Stimulated activated CD8-positive, alpha-beta memory T cell treated with anti-CD3 and anti-CD28 coated beads, Interleukin-2, amount 100 ng/mL, for 48 hours (primary cell): ENCODE measurements at places on chromosomes 1 and 21.

- no peak for DNase-seq
Observed at GRCh38 chr1:14263671-14264070, 334.8 kb upstream of the KAZN start.

DNA sequence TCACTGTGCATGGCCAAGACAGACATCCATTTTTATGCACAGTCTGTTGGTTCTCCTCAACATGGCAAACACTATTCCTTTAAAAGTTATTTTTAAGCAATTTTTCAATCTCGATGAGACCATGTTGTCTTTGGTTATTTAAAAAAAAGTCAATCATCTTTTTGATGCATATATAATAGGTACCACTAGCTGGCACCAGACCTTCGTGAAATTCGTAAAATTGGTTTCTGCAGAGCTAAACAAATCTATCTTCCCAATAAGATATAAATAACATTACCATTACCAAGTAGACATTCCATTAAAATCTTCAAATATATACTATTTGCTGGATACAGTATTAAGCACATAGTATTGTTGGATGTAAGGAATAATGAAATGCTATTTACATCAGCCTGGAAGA lies 220.0 kb upstream of the GREM2 start:
- DNase-seq = no peak

DNA sequence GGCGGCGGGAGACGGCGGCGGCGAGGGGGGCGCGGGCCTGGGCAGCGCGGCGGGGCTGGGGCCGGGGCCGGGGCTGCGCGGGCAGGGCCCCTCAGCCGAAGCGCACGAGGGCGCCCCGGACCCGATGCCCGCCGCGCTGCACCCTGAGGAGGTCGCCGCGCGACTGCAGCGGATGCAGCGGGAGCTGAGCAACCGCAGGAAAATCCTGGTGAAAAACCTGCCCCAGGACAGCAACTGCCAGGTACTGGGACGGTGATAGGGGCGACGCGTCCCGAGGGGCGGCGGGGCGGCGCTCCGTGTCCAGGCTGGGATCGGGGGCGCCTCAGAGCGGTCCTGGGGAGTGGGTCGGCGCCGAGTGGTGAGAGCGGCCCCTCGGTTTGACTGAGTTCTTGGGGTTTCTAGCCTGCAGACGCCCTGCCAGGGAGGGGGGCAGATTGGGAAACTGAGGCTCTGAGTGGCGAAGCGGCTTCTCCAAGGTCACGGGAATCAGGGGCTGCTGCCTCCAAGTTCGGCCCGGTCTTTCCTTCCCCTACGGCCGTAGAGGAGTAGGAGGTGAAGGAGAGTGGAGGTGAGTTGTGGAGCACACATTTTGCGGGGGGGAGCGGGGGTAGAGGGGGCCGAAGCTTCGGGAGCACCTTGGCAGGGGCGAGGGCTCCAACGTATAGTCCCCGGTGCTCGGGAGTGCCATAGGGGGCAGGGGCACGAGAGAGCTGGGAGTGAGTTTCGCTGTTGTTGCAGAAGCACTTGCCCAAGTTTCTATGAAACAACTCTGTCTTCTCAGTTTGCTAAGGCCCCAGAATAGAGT lies 508 bp downstream of the RAVER2 start:
- no peak for DNase-seq

DNA sequence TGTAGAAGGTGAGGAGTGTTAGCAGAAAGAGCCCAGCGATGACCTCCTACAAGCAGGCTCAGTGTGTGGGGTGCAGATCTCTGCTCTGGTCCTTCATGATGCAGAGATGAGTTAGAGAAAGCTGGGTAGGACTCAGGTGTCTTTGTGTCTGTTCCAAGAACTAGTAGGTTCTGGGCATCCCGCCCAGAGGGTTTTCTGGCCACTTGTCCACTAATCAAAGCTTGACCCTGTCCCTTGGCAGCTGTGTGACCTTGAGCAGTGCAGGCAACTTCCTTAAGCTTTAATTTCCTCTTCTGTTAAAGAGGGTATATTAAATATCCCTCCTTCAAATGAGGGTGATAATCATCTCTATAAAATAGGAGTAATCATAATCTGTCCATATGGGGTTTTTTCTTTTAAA lies 54.7 kb upstream of the WNT4 start:
- DNase-seq = no peak

GRCh38 chr1:116168277-116169032 lies 57.3 kb downstream of the MAB21L3 start:
- DNase-seq = peak; percentile 78

- DNase-seq = no peak
Observed at GRCh38 chr1:2112280-2112701, 62.1 kb downstream of the PRKCZ start.

GRCh38 chr1:220500372-220500771 lies 27.6 kb upstream of the MARK1 start:
- no peak for DNase-seq

DNA sequence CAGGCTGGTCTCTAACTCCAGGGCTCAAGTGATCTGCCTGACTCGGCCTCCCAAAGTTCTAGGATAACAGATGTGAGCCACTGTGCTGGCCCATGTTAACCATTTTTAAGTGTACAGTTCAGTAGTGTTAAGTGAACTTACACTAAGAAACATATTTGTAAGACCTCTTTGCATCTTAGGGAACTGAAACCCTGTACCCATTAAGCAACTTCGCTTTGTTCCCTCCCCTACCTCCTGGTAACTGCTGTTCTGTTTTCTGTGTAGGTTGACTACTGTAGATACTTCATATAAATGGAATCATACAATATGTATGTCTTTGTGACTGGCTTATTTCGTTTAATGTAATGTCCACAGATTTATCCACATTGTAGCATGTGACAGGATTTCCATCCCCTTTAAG lies 11.0 kb downstream of the NUDC start:
- DNase-seq = no peak

- DNase-seq = peak; percentile 47
Observed at GRCh38 chr1:6260961-6261614, at the start of gene GPR153. GPR153 (minus strand) TSS chr1:6261098; CDS start chr1:6254905, 6,193 bp downstream.

DNA sequence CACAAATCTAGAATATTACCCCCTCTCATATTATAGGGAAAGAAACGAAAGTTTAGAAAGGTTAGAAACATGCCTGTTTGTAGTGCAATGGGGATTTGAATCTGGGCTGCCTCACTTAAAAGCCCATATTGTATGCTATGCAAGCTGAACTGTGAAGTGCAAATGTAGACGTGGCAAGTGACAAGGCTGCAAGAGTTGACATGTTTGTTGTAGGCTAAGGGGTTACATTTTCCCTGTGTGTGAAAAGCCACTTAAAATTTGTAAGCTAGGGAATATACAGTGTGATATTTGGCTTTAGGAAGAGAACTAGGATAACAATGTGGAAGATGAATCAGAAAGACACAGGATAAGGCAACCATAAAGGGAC lies 29.0 kb downstream of the WDR26 start:
- no peak for DNase-seq

DNA sequence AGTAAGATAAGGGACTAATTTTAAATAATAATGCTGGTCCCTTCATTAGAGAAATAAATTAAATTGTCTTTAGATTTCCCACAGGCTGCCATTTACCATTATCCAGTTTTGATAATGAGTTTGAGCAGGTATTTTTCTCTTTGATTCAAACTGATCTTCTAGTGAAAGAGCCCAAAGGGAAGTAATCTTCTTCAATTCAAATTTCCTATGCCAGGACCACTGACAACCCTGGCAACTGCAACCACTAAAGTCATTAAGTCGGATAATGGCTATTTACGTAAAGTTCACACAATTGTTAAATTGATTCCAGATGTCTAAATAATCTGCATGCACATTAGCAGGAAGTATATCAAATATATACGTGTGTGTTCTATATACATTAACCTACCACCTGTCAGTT lies 399.3 kb downstream of the PTPRC start:
- no peak for DNase-seq

DNA sequence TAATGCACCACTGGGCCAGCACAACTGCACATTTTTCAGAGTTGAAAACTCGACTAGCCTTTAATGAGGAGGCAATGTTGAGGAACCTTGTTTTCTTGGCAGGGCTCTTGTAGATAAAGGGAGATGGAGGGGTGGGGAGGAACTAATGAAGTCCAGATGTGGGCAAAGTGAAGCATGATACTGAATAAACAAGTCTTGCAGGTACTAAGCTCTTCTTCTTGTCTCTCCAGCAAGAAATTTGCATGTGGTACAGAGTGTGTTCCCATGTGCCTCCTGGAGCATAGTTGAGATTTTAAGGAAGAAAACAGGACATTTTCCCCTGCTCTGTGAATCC lies 47.0 kb downstream of the PLPP3 start:
- no peak for DNase-seq

- no peak for DNase-seq
Observed at GRCh38 chr1:86757272-86757984, 53.1 kb downstream of the SH3GLB1 start.

GRCh38 chr1:227941509-227942020 lies 6.2 kb downstream of the WNT9A start:
- DNase-seq = no peak

- no peak for DNase-seq
Observed at GRCh38 chr1:42845866-42846256, 552 bp upstream of the ZNF691 start.

DNA sequence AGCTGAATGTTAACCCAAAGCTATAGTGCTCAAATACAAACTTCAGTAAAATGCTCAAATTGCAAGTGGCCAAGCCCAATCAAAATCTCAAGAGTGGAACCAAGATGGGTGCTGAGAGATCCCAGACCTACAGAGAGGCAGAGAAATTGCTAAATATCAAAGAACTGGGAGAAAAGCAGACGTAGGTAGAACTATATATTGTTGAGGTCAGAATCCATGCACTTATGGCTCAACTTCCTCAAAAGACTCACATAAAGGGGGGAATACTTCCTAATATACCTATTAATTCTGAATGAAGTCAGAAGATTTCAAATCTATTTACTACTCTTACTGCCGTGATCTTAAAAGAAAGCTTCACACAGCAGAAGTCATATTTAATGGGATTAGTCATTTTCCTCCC lies 65.2 kb downstream of the PUM1 start:
- DNase-seq = no peak

GRCh38 chr1:53362851-53363642 lies 35.2 kb upstream of the LRP8 start:
- DNase-seq = no peak

DNA sequence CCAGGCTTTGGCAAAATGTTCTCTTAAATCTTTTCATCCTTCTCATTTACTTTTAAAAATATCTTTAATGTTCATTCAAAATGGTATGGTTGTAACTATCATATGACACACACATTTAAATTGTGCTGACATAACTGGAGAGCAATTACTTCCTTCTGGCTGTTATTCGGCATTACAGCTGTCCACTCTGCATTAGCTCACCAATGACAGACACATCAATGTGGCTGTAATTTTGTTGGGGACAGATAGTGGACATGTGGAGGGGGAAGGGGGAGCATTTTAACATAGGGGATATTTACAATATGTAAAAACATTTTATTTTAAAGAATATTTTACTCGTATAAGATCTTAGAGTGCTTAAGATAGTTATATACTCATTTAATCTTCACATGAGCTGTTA lies 319.8 kb downstream of the HMCN1 start:
- no peak for DNase-seq

DNA sequence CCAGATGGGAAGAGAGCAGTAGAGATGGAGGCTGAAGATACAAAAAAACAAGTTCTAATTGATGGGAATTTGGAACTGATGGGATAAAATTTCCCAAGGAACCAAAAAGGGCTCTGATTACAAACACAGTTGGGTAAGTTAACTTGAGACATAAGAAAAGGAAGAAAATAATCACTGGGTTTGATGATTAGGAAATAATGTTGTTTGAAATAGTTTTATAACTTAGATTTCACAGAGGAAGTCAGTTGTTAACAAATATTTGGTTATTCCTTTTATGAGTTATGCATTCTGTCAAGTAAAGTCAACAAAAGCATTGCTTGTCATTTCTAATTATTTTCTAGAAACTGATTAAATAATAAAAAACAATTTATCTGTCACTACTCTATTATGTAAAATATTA lies 20.4 kb upstream of the SUCO start:
- DNase-seq = no peak

DNA sequence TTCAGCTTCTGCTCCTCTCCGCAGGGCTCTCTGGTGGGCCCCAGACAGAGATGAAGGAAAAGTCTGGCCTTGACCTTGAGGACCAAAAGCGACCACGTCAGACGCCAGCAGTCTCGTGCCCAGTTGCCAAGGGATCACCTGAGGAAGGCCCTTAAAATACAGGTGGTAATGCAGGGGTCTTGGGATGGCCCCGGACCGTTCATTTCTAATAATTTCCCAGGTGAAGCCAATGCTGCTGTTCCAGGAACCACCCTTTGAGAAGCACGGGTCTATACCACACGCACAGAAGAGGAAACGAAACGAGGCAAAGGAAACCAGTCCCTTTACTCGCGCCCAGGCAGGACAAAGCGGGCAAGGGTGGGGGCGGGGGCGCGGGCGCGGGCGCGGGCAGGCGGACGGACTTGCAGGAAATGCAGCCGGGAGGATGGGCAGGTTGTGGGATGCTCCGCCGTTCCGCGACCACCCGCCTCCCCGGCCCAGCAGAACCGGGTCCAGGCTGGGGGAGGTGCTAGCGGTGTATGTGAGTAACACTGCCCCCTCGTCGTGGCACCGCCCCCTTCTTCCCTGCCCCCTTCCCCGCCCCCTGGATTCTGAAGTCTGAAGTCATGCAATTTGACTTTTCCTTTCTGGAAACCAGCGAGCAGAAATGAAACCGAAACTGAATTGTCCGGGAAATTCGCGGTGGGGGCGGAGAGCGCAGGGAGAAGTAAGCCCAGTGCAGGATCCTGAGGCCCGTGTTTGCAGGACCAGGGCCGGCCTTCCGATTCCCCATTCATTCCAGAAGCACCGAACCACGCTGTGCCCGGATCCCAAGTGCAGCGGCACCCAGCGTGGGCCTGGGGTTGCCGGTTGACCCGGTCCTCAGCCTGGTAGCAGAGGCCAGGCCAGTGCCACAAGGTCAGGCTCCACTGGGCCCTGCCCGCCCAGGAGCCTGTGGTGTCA lies 5.8 kb upstream of the MX1 start:
- DNase-seq = peak; percentile 25

DNA sequence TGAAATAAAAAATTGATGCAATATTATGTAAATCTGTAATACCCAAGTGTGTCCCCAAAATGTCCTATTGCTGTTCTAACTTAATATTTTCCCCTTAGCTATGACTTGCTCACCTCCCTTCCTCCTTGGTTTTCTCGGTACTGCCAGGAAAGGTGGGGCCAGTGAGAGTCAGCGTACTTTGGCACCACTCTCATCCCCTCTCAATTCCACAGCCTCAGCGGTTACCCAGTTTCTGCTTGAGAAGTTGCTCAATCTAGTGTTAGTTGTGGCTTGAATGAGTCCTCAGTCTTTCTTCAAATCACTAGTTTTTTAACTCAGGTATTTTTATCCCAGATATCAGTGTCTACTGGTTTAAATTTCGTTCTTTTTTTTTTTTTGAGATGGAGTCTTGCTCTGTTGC lies 32.3 kb downstream of the BCAS2 start:
- no peak for DNase-seq
